ENCODE measurements at places on chromosomes 2 and 18.

DNA sequence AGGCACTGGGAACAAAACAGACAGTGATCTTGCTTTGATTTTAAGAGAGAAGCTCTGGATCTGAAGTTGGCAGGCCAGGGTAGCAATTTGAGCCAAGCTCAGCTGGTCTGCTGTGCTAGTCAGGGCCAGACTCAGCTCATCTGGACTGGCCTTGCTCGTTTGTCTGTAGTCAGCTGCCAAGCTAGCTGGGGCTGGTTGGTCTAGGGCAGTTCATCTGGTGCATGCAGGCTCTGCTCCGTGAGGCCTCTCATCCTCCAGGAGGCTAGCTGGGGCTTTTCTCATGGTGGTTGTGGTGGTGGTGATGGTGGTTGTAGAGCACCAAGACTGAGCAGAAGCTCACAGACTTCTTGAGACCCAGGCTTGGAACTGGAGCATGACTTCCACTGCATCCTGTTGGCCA, 10.3 kb downstream of the FBLN7 start:
- DNase-seq, result no peak

DNA sequence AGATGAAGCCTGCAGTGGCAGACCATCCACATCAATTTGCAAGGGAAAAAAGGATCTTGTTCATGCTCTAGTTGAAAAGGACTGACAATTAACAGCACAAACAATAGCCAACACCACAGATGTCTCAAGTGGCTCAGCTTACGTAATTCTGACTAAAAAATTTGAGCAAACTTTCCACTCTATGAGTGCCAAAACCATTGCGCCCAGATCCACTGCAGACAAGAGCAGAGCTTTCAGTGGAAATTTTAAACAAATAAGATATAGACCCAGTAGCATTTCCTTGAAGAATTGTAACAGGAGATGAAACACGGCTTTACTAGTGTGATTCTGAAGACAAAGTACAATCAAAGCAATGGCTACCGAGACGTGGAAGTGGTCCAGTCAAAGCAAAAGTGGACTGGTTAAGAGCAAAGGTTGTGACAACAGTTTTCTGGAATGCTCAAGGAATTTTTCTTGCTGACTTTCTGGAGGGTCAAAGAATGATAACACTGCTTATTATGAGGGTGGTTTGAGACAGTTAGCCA, 12.0 kb upstream of the ZNF396 start:
- DNase-seq, result peak; percentile 68

DNA sequence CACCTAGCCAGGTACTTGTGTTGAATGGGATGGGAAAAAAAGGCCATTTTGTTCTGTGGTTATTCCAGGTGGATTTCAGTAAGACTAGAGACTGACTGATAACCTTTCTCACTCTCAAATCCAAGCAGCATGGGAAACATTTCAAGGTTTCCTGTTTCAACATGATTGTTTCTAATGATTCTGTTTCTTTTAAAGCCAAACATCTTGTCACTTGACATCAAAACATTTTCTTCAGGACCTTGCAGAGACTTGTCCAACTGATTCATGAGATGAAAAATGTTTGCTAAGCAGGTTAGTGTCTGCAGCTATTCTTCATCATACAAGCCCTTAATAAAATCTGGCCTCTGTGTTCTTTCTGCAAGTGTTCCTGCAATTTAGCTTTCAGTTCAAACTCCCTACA, 456.5 kb upstream of the CWC22 start:
- no peak for DNase-seq

GRCh38 chr18:36255072-36255698, 42.3 kb upstream of the FHOD3 start:
- DNase-seq, result no peak

GRCh38 chr2:205731583-205731981, 49.3 kb downstream of the NRP2 start:
- peak; percentile 98 for DNase-seq

DNA sequence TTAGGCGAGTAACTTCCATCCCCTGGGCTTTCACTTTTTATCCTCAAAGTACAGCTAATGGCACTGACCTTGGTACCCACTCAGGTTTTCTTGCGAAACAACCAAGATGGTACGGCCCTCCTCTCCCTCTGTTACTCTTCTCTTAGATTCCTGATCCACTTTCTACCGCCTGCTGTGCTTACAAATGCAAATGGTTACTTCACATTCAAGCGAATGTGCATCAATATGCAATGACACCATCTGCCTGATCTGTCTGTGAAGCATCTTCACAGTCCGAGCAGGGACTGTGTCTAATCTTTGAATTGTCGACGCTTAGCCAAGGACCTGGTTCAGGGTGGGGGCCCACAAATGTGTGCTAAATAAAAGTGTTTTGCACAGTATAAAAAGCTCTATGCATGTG, 112.2 kb downstream of the TRIB2 start:
- no peak for DNase-seq

- peak; percentile 68 for DNase-seq
These were observed 38.1 kb downstream of the ST8SIA5 start for GRCh38 chr18:46718501-46719341.

DNA sequence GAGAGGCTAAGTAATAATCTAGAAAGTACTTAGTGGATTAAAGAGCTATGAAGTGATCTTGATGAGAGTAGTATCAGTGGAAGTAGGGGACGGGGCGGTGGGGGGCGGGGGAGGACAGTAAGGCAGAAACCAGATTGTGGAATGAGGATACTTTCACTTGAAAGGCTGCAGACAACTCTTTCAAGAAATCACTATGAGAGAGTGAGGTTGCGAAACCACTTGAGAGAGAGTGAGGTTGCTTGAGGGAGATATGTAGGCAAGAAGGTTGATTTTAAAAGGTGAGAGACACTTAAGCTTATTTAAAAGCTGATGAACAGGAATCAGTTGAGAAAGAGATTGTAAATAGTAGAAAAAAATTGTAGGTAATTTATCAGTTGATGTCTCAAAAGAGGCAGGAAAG, 3.8 kb downstream of the ZNF397 start:
- no peak for DNase-seq

GRCh38 chr2:10319892-10320574, 17.3 kb downstream of the HPCAL1 start:
- DNase-seq, result no peak

DNA sequence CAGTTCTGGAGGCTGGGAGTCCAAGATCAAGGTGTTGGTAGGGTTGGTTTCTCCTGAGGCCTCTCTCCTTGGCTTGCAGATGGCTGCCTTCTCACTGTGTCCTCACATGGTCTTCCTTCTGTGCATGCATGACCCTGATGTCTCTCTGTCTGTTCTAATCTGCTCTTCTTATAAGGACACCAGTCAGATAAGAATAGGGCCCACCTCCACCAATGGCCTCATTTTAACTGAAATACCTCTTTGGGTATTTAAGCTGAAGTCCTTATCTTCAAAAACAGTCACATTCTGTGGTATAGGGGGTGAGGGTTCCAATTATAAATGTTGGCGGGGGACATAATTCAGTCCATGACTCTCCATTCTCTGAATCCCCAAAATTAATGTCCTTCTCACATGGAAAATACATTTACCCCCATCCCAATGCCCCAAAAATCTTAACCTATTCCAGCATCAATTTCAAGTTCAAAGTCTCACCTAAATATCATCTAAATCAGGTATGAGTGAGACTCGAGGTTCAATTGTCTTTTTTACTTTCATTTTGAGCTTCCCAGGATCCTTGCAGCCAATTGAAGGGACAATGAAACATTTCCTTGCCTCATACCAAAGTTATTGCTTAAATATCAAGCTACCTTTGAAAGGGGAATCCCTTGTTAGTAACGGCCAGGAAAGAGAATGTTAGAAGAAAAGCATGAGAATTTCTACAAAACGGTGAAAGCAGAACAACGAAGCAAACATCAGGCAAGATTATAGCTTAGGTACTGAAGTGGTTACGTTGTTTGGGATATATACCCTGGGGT, 20.6 kb upstream of the CNOT11 start:
- no peak for DNase-seq

DNA sequence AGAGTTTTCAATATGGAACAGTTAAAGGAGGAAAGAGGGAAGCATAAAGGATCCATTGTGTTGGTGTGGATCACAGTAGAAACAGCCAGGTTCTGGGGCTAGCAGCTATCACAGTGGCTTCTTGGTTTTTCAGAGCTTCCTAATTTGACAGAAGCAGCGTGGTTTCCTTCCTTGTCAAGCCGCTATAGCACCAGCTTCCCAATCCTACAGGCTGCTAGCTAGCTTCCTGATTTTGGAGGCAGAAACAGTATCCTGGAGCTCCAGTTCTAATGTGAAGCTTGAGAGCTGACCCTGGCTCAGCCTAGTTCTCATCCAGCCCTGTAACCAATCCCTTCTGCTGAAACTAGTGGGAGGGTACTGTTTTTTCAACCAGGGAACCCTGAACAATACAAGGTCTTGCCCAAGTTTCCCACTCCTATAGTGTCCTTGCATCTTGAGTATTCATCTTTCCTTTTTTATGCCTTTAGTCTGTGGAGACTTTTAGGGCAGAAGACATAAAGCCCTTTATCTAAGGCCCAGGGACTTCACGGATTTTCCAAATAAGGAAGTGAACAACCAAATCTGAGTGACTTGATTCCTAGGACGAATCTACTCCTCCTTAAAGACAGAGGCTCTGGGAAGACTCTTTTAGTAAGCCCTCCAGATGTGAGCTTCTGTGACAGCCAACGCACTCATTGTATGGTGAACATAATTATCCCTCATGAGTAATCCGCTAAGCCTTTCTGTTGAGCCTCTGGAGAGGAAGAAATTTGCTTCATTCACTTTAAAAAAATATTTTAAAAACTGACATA, 33.8 kb downstream of the CCDC93 start:
- peak; percentile 76 for DNase-seq

DNA sequence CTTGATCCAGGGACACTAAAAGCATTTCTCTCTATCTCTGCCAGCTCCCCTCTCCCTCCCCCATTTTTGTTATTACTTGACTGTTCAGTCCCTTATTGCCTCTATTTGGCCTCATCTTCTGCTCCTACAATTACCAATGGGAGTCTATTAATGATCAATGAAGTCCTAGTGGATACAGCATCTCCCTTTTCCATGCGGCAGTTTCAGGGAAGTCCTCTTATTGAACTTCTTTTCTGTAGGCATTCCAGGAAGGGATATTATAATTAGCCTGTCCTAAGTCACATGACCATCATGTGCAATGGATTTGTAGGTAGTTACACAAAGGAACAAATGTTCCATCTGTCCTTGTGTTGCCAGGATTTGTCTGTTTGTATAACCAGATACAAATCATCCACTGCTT, 495.1 kb upstream of the CNTNAP5 start:
- DNase-seq, result no peak

DNA sequence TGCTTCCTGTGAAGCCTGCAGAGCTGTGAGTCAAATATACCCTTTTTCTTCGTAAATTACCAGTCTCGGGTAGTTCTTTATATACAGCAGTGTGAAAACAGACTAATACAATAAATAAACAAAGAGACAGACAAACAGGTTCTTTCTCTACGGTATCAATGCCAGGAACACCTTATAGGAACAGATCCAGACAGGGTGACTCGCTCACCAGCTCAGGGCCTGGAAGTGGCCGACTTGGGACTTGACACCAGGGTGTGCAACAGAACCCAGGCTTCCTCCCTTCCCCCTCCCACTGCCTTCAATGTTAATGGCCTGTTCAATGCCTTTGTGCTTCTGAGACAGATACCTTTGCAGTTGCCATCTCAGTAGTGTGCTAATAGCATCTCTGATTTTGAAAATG, 309.5 kb downstream of the ALK start:
- no peak for DNase-seq

- DNase-seq, result no peak
These were observed 3.8 kb downstream of the MAT2A start for GRCh38 chr2:85542777-85543176.

- peak; percentile 44 for DNase-seq
These were observed 53.5 kb upstream of the NDUFV2 start for GRCh38 chr18:9048808-9049494.

- no peak for DNase-seq
These were observed 9.1 kb downstream of the RAX start for GRCh38 chr18:59264121-59264571.

DNA sequence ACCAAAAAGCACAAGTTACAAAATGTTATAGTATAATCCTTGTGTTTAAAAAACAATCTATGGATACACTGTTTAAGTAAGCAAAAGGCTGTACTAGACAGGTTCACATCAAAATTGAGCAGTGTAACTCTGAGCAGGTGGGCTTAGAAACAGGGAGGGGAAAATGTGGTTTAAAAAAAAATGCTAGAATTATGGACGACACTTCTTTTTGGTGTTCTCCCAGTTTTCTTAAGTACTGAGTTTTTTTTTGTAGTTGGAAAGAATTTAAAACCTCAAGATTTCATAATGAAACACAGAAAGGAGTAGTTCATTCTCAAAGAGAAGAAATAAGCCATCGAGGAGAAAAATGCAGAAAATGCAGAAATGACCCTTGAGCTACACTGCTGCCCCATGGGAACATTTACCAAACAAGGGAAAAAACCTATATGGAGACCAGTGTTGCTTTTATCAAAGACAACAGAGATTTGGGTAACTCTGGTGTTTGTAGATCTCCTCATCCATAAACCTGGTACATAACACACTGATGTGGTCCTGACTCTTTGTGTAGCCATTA, 100.7 kb downstream of the MYO5B start:
- no peak for DNase-seq

- DNase-seq, result no peak
These were observed 69.6 kb downstream of the THNSL2 start for GRCh38 chr2:88239781-88240180.

DNA sequence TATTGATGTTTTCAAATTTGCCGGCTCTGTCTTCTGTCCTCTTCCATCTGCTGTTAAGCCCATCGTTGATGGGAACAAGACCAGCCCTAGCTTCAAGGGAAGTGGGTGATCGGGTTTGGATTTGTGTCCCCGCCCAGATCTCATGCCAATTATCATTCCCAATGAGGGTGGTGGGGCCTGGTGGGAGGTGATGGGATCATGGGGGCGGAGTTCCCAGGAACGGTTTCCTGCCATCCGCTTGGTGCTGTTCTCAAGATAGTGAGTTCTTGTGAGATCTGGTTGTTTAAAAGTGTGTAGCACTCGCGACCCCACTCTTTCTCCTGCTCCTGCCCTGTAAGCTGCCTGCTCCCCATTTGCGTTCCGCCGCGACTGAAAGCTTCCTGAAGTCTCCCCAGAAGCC, 9.5 kb downstream of the ASB18 start:
- DNase-seq, result no peak

DNA sequence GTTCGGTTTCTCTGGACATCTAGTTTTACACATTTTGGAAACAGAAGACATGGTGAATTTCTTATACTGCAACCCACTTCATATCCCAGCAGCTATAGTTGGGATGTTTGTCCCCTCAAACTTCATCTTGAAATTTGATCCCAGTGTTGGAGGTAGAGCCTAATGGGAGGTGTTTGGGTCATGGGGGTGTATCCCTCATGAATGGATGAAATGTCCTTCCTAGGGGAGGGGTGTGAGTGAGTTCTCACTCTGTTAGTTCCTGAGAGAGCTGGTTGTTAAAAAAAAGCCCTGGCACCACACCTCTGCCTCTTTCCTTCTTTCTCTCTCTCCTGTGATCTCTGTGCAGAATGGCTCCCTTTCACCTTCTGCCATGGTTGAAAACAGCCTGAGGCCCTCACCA, 369.0 kb upstream of the KCNJ3 start:
- DNase-seq, result no peak

- peak; percentile 10 for DNase-seq
These were observed 430 bp downstream of the BIN1 start for GRCh38 chr2:127106457-127106990.

GRCh38 chr18:27478459-27478858, 293.4 kb upstream of the CHST9 start:
- no peak for DNase-seq

All from IMR-90 (cell line).